ENCODE measurements at places on chromosomes 11 and 22.

GRCh38 chr11:33835143-33835878 lies 56.6 kb downstream of the LMO2 start:
- no peak for DNase-seq

- no peak for DNase-seq
These were observed 75.2 kb downstream of the DHCR7 start for GRCh38 chr11:71372693-71373657.

GRCh38 chr11:14310679-14311078 lies 48.3 kb downstream of the RRAS2 start:
- DNase-seq: no peak

GRCh38 chr11:83436855-83437254 lies 150.7 kb upstream of the CCDC90B start:
- DNase-seq: no peak

DNA sequence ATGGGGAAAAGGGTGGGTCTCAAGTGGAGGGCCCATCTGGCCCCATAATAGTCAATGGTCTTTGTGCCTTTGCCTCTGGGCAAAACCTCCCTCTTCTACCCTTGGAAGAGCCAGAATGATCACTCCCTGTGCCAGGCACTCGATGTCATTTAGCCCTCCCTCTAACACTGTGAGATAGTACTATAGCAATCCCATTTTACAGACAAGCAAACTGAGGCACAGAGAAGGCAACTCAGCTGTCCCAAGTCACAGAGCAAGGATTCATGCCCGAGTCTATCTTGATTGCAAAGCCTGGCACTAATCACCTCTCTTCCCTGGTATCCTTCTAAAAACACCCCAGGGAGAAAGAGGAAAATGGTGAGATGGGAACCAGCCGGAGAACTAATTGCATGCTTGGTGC lies 76.4 kb downstream of the TP53I11 start:
- no peak for DNase-seq

- DNase-seq: no peak
These were observed 11.6 kb downstream of the TOP3B start for GRCh38 chr22:21970800-21971617.

DNA sequence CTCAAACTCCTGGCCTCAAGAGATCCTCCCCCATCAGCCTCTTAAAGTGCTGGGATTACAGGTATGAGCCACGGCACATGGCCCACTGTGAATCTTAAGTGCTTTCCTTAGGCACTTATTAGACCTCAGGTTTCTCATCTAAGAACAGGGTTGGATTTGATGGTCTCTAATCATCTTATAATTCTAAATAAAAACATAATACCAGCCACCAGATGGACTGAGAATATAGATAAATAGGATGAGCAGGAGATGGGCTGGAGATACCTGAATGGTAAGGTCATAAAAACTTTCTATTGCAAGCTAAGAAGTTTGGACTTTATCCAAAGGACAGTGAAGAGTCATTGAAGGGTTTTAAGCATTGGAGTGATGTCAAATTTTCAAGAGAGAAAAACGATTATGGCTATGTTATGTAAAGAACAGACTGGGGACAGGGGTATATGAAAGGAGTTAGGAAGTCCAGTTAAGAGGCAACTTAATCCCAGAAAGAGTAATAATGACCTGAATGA lies 85.2 kb downstream of the RELT start:
- DNase-seq: no peak

DNA sequence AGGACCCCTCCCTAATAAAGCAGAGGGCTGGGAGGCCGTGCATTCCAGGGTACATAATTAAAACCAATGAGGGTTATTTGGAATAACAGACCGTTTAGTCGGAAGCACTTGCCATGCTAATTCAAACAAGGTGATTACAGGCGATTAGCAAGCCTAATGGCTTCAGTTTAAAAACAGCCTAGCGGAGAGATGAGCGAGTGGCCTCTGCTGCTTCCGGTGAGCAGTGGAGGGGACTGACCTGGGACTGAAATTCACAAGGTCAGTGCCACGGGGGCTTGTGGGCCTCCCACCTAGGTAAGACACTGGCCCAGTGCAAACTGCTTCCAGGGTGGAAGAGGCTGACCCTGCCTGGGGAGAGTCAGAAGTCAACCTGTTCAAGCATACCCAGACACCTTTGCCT lies 56.8 kb upstream of the ALX4 start:
- no peak for DNase-seq
